ENCODE measurements at places on chromosomes 5 and 9.

DNA sequence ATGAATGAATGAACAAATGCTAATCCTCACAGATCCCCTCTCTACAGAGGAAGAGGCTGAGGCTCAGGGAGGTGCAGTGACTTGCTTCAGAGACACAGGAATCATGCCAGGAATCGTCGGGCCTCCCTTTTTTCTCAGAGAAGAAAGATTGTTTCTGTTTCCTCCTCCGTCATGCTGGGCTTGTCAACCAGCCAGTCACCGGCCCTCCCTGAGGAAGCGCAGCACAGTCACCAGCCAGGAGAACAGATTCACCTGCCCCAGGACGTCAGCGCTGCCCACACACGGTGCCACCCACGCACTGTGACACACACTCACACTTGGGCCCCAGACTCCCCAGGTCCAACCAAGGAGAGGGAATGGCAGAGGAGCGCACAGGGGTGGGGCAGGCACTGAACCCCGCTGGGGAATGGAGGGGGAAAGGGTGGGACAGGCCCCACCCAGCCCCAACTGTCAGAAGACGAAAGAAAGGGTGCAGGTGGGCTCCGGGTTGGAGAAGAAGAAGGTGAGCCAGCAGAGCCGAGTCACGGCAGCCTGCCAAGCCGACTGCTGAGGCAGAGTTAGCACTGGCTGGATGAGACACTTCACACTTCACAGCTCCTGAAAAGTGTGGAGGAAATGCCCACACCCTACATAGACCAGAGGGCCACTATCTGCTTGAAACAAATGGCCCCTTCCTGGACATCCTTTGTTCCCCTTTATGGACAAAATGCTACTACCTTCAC is 13.8 kb upstream of the ERGIC1 start:
- DNase-seq = no peak

DNA sequence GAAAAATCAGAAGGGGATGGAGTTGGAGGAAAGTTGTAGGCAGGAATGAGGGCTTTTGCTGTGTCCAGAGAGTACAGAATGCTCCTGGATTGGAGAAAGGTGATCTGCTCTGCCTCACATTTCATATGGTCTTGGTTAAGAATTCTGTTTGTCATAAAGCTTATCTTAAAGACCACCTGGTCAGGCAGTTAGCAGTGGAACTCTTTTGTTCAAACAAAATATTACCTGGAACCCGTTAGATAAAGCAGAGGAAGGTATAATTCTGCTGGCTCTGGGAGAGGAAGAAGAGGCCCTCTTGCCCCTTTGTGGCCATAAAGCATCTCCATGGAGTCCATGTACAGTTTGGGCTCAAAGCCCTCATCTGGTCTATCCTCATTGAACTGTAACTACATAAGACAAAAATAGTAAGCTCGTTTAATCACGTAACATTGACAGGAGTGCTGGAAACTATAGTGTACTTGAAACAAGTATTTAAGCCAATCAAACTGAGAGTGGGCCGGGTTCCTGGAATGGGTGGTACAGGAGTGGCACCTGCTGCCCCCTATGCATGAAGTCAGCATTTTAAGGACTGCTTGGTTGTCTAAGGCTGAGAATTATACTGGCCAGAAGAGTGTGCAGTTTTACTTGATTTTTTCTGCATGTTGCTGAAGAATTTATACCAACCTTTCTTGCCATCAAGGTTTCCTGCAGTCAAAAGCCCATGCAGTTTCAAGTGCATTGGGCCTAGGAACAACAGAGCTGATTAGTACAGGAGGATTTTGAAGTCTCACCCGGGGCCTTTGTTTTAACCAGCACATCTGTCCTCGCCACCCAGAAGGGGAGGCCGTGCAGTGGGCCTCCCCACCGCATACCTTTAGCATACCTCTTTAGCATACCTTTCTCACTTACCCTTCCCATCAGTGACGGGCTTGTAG is 39.9 kb downstream of the STXBP1 start:
- no peak for DNase-seq

- DNase-seq = no peak
These were observed 134.4 kb downstream of the ATG10 start for GRCh38 chr5:82106207-82106606.

- no peak for DNase-seq
These were observed 42.8 kb upstream of the MAST4 start for GRCh38 chr5:66553368-66553912.

DNA sequence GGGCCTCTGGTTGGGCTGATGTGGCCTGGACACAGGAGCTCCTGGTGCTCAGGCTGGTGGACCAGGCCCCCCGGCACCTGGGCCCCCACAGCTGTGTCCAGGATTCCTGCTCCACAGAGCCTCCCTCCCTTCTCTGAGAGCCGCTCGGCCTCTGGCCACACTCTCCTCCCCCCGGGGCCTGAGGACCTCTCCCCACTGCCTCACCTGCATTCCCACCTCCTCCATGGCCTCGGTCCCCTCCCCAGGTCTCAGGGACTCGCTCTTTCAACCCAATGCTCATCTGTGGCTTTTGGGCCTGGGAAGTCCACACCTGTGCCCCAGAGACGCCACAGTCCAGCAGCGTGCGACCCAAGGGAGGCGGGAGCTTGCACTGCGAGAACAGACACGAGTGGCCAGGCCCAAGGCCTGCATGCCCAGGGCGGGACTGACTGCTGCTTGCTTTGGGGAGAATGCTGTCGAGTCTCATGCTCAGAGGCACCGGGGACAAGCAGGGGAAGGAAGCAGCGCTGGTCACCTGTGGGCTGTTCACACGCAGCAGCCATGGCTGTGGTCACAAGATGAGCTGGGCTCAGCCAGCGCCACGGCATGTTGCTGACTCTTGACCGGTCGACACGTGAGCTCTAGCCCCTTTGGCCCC is 14.6 kb downstream of the PAEP start:
- DNase-seq = no peak

GRCh38 chr9:84153885-84154284 is 173.3 kb downstream of the RMI1 start:
- DNase-seq = no peak

GRCh38 chr9:32502464-32502863 is 23.5 kb downstream of the RIGI start:
- DNase-seq = no peak

- no peak for DNase-seq
These were observed 229.7 kb downstream of the MRPS30 start for GRCh38 chr5:45038366-45038987.

- no peak for DNase-seq
These were observed 763 bp upstream of the IRX2 start for GRCh38 chr5:2752059-2752820.

DNA sequence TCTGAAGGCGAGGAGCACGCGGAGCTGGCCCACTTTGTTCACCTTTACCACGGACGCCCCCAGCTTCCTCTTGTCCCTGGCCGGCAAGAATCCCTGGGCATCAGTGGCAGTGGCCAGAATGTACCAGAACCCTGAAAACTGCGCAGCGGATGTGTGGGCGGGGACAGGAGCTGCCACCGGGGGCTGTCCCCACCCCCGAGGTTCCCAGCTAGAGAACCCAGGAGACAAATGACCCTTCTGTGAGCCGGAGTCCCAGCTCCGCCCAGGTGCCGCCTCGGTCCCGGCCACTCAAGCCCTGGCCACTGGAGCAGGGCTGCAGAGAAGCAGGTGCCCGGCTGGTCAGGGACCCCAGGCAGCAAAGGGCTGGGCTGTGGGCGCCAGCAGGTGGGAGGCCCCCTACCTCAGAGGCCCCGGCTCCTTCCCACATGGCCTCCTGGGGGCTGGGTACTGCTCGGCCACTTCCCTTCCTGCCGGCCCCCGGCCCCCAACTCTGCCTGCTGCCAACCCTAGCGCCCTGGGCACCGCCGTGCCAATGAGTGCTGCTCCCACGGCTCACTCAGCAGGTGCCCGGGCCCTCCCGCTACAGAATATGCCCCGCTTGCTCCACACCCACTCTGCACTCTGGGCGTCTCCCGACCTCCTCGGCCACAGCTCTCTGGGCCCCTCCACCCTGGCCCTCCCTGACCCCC is 713 bp downstream of the LCN10 start:
- no peak for DNase-seq

Data from activated CD8-positive, alpha-beta memory T cell treated with anti-CD3 and anti-CD28 coated beads for 4 hours (primary cell).